Activated B cell treated with CpG ODN at 0.5 μM for 24 hours (primary cell): ENCODE measurements at places on chromosomes 5 and 9.

GRCh38 chr9:122286764-122287163, 22.1 kb downstream of the MRRF start:
- no peak for DNase-seq

- no peak for DNase-seq
Measured at GRCh38 chr5:151159649-151160373, 2.2 kb upstream of the ANXA6 start.

DNA sequence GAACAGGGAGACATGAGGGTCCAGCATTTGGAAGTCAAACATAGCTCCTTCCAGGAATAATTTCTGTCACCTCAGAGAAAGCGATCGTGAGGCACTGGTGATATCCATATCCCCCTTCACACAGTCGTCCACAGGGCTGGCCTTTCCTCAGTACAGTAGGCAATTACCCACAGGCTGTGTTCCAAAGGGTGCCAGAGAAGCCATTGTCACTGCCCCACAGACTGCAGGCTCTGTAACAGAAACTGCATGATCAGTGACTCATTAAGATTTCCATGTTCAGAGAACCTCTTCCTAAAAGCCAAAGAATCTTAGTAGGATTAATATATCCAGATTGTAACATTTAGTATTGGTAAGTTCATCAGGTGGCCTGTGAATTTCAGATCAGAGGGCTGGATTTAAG, 127.6 kb downstream of the RPS23 start:
- no peak for DNase-seq

DNA sequence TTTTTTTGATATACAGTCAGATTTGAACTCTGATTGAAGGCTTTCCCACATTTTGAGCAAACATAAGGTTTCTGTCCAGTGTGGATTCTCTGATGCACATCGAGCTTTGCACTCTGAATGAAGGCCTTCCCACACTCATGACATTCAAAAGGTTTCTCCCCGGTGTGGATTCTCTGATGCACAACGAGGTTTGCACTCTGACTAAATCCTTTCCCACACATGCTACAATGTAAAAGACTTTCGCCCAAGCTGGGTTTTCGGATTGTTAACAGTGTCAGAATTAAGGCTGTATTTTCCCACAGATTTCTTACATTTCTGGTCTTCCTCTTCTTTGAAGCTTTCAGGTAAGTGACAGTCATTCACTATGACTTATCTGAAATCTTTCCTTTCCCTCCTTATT, 44.3 kb downstream of the GHR start:
- DNase-seq: no peak

DNA sequence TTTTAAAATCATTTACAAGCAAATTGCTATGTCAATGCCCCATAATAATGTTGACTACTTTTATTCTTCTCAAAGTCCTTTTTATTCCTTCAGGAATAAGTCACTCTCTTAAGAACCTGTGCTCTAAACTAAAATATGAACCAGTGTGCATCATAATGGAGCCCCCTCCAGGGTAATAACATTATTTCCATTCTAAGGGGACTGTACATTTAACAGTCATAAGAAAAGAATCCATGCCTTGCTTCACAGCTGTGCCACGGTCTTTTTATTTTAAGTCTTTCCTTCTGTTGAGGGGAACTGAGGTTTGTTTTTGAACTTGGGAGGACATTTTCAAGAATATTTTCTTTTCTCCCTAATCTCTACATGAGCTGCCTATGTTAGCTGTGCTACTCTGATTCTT, 297.6 kb downstream of the MAN2A1 start:
- no peak for DNase-seq

DNA sequence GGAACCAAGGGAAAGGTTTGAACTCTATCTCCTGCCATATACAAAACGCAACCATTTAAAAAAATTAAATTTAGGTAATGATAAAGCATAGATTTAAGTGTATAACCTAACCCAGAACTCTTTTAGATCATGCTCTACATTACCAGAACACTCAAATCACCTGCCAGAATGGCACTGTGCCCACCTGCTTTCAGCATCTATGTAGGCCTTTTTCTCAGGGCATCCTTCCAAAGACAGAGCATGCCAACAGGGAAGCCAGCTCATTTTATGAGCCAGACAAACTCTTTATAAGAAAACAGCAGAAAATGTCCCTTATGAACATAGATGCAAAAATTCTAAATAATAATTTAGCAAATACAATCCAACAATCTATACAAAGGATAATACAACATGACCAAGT, 47.9 kb upstream of the SMAD5 start:
- no peak for DNase-seq
